ENCODE measurements at places on chromosomes 7 and 10. TPM values are rescaled to one million over a fixed set of nuclear protein-coding genes. Genes with fewer than 3 reads are reported as not detected.

DNA sequence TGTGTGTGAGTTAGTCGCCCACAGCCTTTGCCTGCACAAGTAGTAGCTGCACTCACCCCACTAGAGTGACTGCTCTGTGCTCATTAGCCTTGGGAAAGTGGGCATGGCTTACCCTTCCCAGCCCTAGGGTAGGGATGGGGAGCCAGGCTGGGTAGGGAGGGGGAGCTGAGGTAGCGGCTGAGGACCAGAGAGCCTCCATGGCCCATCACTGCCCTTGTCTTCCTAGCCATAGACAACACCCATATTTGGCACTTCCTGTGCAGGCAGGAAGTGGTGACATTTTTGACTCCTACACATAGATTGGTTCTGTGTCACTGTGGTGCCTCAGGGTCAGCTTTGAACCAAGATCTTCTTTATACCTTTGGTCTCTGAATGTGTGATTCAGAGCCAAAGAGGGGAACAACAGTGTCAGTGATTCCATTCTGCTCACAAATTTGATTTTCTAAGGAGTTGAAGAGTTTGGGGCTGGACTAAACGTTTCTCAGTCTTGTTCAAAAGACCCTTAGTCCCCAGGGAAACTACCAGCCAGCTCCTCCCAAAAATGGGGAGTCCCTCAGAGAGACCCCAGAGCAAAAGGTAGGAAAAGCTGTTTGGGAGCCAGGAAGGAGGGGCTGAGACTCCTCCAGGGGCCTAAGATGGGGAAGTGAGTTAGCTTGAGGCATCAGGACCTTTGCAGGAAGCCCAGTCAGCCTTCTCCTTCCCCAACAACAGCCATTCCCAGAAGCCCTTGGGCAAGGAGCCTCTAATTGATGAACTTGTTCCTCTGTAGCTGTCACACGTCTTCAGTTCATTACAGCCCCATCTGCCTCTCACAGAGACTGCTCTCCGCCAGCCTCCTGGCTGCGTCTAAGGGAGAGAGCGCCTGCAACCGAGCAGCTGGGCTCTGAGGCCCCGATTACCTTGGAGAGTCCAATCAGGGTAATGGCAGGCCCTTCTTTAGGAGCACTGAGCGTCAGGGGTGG is 135.0 kb downstream of the CDH23 start:
- H3K27ac ChIP-seq, result no peak overlapping the region
- no peak overlapping the region for H3K4me3 ChIP-seq
- peaks cover 57% of the 10 kb centered on the region for H3K4me1 ChIP-seq
- no peaks in the 10 kb centered on the region for H3K36me3 ChIP-seq
- H3K27me3 ChIP-seq, result peaks cover 2% of the 10 kb centered on the region

DNA sequence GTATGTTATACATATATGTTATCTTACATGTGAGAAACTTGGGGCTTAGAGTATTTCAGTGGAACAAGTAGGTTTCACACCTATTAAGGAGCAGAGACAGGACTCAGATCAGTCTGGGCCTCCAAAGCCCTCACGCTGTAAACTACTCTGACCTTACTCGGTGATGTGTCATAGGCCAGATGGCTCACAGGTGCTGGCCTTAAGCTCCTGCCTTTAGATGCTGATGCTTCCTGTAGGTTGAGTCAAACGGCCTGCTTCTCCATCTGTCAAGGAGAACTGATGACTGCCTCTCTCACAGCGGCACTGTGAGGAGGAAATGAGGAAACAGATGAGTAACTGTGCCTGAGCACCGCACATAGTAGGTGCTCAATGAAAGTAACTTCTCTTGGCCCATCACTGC is 312.6 kb upstream of the COBL start:
- no peak overlapping the region for H3K4me3 ChIP-seq
- no peak overlapping the region for H3K27ac ChIP-seq
- DNase-seq, result no peak
- no peaks in the 10 kb centered on the region for H3K36me3 ChIP-seq
- H3K4me1 ChIP-seq, result no peaks in the 10 kb centered on the region

DNA sequence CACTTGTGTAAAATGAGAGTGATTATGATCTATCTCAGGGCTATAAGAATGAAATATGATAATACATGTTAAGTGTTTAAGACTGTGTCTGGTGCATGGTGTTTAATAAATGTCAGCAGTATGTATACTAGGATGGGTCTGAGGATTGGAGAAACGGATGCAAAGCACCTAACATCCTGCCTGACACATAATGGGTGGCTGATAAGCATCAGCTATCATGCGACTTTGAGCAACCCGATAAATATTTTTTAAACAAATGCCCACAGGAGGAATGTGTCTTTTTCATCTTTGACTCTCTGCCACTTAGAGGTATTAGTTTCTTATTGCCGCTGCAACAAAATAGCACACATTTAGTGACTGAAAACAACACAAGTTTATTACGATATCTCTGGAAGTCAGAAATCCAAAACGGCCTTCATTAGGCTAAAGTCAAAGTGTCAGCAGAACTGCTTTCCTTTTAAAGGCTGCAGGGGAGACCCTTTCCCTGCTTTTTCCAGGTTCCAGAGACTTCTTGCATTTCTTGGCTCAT is 93.2 kb upstream of the ARHGAP21 start:
- no peak overlapping the region for H3K27ac ChIP-seq
- no peaks in the 10 kb centered on the region for H3K36me3 ChIP-seq
- no peaks in the 10 kb centered on the region for H3K27me3 ChIP-seq
- H3K4me3 ChIP-seq, result no peak overlapping the region
- DNase-seq, result no peak
- peaks cover 13% of the 10 kb centered on the region for H3K4me1 ChIP-seq

GRCh38 chr7:86966916-86967315 is 92.5 kb downstream of the ELAPOR2 start:
- no peaks in the 10 kb centered on the region for H3K27me3 ChIP-seq
- no peaks in the 10 kb centered on the region for H3K36me3 ChIP-seq
- H3K27ac ChIP-seq, result no peak overlapping the region
- no peaks in the 10 kb centered on the region for H3K4me1 ChIP-seq
- DNase-seq, result no peak
- H3K4me3 ChIP-seq, result no peak overlapping the region

- H3K36me3 ChIP-seq, result no peaks in the 10 kb centered on the region
- H3K4me1 ChIP-seq, result peaks cover 8% of the 10 kb centered on the region
- H3K27ac ChIP-seq, result no peak overlapping the region
Measured at GRCh38 chr7:132677918-132678317, 101.6 kb upstream of the PLXNA4 start.

PNLIPRP1 gene
- total RNA-seq, result not detected

RET gene
- total RNA-seq, result 49.9 TPM

FAM237B gene
- total RNA-seq, result not detected

SLC26A3 gene
- total RNA-seq, result not detected

Measured in spinal cord (tissue), 10 donors.